ENCODE measurements at places on chromosomes 1 and 21. TPM values are rescaled to one million over a fixed set of nuclear protein-coding genes. Genes with fewer than 3 reads are reported as not detected.
A peak's percentile ranks its signal among the peaks of the same experiment; 100 is the strongest.

- peak; percentile 21 for DNase-seq
Observed at GRCh38 chr1:240888039-240888786, 276.3 kb upstream of the GREM2 start.

DNA sequence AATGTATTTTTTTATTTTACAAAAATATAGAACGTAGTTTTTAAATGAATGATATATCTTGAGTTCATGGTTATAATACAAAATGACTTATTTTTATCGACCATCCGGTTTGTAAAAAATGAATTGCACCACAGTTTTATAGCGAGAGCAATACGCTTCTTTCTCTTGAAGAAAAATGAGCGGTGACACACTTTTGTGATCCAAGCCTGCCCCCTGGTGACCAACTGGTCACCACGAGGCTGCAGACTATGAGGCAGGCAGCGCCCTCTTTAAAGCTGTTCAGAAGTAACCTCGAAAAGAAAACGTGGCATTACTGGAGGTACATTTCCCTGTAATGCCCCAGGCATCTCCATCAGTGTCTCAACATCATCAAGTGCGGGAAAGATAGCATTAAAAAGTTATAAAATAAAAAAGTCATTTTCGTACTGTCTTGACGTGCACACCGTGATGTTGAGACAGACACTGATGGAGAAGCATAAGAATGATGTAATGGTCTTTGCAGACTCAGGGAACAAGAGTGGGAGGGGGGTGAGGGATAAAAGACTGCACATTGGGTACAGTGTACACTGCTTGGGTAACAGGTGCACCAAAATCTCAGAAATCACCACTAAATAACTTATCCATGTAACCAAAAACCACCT is 734.2 kb upstream of the ADAMTS5 start:
- DNase-seq, result peak; percentile 56

GRCh38 chr1:225700889-225701465 is 48.1 kb upstream of the ENAH start:
- no peak for DNase-seq

GRCh38 chr1:155196103-155196892 is 11.4 kb downstream of the THBS3 start:
- DNase-seq, result no peak

The SFN gene
- 1.4 TPM for total RNA-seq

DNA sequence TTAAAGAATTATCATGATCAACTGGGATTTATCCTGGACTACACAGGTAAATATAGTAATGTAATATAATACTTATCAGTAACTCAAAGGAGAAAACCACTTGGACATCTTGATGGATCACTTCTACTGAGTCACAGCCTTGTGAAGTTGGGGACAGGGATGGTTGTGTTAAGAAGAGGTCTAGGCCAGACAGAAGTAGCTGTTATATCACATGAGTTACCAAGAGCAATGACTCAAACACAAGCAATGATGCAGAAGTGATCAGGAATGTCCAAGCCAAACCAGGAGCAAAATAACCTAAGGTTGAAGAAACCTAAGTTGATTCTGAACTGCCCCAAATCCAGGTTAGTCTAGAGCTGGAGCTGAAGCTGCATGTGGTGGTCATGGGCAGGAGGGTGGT is 424.5 kb upstream of the DAB1 start:
- DNase-seq, result no peak

DNA sequence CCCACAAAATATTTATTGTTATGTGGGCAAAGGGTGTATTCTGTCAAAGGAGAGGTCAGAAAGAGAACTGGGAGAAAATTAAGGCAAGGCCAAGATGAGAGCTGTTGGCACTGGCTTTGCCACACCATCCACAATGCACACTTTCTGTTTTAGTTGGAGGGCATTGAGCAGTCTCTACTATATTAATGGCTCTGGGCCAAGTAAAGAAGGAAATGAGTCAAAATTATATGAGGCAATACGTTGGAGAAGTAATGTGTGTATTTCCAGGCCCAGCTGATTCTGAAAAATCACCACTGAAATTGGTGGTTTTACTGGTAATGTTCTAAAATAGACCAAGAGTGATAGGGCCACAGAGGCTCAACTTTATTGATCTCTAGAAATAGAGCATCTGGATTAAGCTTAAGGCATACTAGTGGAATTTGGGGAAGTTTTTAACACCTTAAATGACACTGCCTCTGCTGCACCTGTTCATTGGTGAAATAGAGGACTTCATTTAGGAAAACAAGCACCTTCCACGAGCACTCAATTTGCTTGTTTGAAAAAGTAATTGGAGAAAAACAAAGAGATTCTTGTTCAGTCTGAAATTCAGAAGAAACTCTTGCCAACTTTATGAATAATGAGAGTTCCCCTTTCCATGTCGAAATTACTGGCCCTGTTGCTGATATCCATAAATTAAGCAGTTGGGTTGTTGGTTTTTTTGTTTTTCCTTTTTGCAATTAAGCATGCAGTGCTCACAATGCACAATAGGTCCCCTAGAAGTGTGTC is 424.9 kb downstream of the ADGRL2 start:
- DNase-seq, result no peak

GRCh38 chr1:198939956-198940355 is 301.1 kb downstream of the PTPRC start:
- no peak for DNase-seq

The KIF21B gene
- total RNA-seq, result 70.3 TPM

The CDC42BPA gene
- total RNA-seq, result 1.0 TPM

DNA sequence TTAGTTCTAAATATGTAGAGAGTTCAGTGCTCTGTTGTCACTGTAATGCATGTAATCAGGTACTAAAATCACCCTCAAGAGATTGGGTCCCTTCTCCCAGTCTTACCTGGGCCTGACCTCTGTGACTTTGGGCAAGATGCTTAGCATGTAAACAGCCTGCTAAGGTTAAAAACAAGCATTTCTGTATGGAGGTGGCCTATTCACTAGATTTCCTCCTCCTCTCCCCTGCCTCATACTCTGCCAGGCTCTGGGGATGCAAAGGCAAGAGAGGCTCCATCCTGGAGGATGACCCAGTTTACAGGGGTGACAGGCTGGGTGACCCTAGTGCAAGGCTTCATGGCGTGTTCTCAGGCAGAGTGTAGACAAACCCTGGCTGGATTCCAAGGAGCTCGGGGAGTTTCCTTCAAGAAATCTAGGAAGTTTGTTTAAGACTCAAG is 28.8 kb downstream of the VANGL2 start:
- DNase-seq, result no peak

DNA sequence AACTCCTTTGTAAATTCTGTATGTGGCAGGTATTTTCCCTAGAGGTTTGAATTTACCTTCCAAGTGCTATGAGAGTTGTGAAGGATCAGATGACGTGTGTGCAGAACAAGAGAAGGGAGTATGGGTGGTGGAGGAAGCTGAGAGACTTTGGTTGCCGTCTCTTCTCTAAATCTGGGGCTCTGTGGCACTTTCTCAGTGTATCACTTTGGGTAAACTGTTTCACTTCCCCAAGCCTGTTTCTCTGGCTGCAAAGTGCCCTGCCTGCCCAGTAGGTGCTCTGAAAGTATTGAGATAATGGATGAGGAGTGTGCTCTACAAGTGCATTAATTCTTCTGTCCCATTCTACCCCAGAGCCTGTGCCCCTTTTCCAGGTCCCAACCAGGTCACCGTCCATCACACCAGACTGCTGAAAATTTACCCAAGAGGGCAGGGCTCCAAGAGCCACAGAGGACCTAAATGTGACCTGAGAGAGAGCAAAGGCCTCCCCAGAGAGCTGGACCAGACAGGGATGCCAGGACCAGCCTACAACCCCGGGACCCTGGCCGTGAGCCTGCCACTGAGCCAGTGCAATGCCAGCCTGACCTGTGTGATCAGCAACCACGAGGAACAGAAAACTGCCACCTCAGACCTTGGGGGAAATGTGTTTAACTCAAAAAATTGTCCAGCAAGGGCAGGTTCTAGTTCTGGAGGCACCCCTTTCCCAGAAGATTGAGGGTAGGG is 131.6 kb upstream of the ETV3 start:
- no peak for DNase-seq

DNA sequence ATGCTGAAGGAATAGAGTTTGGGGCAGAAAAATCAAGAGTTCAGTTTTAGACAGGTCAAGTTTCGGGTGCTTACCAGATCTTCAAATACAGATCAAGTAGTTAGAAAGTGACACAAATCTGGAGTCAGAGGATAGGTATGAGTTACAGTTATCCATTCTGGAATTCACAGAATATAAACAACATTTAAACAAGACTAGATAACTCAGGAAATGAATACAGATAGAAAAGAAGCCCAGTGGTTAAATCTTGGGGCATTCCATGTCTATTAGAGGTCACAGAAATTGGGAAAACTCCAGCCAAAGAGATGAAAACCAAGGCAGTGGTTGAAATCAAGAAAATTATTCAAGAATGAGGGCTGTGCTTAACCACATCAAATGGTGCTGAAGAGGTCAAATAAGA is 187.0 kb upstream of the HP1BP3 start:
- no peak for DNase-seq
